ENCODE measurements at places on chromosomes 16 and 17.
A peak's percentile ranks its signal among the peaks of the same experiment; 100 is the strongest.

DNA sequence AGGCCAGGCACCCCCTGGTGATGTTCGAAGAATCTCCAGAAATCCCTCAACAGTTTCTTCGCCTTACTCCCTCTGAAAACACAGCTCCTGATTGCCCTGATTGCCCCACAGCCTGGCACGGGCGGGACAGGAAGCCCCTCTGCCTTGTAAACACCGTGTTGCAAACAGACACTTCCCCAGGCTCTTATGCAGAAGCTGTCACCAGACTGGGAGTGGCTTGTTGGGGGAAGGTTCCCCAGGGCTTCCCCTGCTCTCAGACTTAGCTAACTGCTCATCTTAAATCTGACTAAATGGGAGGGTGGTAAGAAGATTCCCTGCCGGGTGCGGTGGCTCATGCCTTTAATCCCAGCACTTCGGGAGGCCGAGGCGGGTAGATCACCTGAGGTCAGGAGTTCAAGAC is 11.2 kb downstream of the PIK3R5 start:
- DNase-seq = peak; percentile 84

DNA sequence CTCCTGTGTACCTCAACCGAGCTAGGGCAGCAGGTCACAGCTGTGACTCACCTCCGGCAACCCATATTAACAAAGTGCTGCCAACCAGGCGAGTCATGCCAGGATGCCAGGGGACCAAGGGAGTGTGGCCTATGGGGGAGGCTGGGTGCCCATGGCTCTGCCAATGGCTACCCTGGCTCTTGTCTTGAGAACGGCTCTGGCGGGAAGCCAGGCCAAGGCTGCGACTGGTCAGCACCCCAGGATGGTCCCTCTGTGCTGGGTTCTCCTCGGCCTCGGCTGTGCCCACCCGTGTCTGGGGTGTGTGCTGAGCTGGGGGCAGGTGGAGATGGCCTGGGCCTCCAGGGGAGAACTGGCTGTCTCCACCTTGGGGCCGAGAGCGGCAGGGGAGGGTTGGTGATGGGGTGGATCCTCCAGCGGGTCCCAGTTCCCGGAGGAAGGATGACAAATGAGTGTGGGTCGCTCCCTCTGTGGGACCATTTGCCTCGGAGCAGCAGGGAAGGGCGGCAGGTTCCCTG is 75.8 kb downstream of the MRC2 start:
- no peak for DNase-seq

DNA sequence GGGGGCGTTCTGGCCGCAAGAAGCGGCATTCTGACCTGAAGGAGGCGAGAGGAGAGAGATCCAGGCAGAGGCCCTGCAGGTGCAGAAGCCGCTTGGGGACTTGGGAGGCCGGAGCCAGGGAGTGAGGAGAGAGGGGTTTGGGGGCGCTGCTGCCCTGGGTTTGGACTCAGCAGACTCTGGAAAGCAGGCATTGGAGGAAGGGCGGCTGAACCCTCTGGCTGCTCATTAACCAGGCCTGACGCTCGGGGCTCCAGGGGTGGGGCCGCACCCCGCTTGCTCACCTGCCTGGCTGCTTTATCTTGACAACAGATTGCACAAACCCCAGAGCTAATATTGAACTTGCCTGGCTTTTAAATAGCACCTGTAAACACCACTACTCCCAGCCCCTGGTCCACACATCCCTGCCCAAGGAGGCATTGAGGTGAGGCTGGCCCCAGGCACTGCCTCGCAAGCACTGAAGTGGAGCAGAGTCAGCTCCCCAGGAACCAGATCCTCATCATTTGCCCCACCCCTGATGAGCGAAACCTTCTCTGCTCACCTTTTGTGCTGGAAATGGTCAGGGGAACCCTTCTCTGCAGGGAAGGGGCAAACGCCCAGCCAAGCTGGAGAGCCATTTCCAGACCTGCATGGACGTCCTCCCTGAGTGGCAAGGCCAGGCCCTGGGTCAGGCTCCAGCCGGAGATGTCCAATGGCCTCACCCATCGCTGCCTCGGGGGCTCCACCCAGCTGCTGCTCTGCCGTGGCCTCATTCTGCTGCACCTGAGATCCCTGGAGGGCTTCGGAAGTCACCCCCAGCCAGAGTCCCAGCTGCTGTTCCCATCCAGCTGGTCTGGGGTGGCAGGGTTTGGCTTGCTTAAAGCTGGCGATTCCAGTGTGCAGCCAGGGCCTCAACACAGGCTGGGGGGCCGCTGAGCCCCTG is 190.2 kb upstream of the GSE1 start:
- no peak for DNase-seq

DNA sequence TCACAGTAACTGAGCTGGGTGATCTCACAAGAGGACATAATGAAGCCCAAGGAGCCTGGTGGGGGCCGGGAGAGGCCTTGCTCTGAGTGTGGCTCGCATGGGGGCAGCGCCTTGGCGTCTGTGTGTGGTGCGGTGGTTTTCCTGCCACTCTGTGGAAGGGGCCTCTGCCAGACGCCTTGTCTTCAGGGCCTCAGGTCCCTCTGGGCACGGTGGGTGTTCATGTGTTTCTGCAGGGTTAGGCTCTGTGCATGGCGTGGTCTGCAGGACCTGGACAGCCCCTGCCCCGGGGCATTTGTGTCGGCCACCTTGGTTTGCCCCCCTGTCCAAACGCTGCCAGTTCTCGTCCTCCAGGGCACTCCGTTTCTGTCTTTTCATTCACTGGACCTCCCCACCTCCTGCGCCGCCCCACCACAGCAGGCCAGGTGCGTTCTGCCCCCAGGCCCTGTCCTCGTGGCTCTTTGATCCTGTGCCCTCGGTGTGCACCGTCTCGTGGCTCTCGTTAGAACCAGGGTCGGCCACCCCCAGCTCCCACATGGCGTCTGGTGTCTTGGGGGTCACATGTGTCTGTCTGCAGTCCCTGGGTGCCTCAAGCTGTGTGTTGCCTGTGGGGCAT is 43.7 kb upstream of the ZNF750 start:
- DNase-seq = no peak

- no peak for DNase-seq
Observed at GRCh38 chr17:65346166-65346565, 209.0 kb downstream of the RGS9 start.

DNA sequence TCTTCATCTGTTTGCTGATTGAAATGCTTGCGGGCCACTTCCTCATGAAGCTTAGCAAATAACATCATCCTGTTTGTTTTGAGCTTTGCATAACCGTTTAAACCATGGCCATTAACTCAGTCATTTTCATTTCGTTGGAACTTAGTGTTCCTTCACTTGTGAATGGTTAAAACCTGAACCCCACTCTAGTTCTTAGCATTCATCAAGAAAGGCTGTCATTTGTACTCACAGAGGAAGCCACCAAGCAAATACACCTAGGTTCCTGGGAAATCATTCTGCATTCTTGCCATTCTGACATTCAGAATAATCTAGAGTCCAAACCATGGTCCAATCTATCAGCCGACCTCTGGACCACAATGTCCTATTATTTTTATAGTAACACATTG is 8.4 kb upstream of the TAT start:
- no peak for DNase-seq

DNA sequence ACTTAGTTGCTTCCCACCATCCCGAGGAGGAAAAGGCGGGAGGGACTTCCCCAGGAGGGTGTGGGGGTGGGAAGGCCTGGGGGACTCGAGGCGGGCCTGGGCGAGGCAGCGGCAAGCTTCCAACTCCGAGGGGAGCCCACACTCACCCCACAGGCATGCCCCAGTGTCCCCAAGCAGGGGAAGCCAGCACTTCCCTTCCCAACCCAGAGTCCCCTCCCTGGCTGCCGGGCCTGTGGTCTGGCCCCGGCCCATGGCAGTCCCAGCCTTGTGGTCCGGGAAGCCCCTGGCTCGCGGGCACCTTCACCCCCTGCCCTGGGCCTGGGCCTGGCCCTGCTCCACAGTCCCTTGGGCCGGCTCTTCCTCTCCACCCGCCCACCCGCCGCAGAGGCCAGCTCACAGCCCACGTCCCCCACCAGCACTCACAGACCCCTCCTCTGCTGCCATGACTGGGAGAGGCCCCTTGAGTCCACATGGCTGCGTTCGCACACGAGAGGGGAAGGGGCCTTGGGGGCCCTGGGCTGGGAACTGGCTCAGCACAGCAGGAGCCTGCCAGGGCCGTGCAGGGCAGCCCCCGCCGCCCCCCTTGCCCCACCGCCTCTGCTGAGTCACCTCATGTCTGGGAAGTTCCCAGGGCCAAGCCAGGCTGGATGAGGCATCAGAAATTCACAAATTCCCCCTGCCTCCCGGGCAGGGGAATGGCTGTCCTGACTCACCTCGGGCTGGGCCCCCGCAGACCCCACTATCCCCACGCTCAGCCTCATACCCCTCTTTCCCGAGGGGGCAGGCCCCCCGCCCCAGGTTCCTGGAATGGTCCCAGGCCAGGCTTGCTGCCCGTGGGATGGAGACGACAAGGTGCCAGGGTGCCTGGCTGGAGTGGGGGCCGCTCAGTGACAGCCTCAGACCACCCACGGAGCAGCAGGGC is 27.8 kb downstream of the BAHCC1 start:
- peak; percentile 47 for DNase-seq

DNA sequence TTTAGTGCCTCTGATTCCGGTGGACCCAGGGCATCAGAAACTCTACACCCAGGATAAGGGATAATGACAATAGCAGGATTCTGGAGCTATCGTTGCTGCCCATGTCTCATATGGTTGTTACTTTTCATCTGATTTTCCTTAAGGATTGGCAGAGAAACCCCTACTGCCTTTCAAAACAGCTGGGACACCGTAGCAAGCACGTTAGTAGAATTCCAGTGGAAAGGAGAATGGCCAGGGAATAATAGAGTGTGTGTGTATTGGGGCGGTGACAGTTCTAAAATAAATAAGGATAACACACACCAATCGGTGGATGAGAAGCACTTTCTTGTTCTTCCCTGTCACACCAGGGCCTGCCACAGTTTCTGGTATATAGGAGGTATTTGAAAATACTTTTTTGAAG is 251.8 kb downstream of the HAPSTR1 start:
- DNase-seq = no peak
